ENCODE measurements at places on chromosomes 3 and 15. TPM values are rescaled to one million over a fixed set of nuclear protein-coding genes. Genes with fewer than 3 reads are reported as not detected.
A peak's percentile ranks its signal among the peaks of the same experiment; 100 is the strongest.

- no peak for DNase-seq
Observed at GRCh38 chr3:43795491-43795890, 104.8 kb downstream of the ABHD5 start.

Gene UBL7
- total RNA-seq = 35.8 TPM

DNA sequence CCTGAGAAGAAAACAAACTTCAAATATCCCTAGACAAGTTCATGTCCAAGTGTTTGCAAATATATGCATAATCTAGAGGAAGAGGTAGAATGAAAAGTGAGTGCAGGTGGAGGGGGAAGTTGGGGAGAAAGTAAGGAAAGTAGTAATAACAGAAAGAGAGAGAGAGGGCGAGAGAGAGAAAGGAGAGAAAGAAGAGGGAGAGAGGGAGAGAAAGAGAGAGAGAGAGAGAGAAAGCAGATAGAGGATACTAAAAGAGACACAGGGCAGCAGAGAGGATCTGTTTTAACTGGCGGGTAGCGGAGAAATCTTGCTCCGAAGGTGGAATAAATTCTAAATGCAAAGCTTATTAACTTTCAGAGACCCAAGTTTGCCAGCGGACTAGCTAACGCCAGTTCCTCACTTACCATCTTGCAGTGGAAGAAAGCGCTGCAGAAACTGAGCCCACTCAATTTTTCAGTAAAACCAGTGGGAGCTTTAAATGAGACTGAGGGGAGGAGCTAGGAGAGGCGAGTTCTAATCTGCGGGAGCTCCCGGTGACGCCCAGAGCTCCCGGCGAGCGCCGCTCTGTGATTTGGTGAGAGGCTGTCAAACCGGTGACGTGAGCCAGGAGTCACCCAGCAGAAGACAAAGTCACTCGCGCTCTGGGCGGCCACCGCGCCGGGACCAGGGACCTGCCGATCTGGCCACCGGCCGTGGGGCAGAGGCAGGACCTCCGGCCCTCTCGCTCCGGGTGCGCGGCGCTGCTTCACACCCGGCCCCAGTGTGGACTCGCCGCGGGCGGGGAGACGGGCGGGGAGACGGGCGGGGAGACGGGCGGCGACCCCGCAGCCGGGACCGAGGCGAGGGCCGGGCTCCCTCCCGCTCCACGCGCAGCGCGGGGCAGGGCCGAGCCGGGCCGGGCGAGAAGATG, at the start of gene GMNC:
Gene GMNC (minus strand): TSS at position 486 of the 910 bp plus-strand sequence. CDS start 79 bp downstream, at position 407.
- DNase-seq = peak; percentile 95

GRCh38 chr3:158743664-158744566, 11.7 kb upstream of the RARRES1 start:
- DNase-seq = no peak

- no peak for DNase-seq
Observed at GRCh38 chr15:90191344-90191687, 9.8 kb upstream of the SEMA4B start.

GRCh38 chr3:67804578-67804977, 150.2 kb upstream of the SUCLG2 start:
- no peak for DNase-seq

Gene SLC22A14
- total RNA-seq = 0.17 TPM

DNA sequence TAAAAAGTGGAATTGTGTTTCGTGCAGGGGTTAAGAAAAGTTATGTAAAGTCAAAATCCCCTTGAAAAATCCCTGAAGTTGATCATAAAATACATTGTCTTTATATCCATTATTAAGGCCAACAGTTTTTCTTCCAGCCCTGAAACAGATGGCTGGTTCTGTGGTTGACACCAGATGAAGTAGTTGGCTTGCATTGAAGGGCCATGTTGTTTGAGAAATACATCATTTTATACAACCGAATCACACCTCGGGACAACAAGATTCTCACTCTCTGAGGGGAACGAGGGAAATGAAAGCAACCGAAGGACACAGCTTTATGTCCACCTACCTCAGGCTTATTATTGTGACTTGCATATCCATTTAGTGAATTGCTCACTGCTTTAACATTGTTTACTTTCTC, 126.0 kb upstream of the MITF start:
- DNase-seq = no peak

- no peak for DNase-seq
Observed at GRCh38 chr3:115790759-115791158, 167.4 kb downstream of the GAP43 start.

DNA sequence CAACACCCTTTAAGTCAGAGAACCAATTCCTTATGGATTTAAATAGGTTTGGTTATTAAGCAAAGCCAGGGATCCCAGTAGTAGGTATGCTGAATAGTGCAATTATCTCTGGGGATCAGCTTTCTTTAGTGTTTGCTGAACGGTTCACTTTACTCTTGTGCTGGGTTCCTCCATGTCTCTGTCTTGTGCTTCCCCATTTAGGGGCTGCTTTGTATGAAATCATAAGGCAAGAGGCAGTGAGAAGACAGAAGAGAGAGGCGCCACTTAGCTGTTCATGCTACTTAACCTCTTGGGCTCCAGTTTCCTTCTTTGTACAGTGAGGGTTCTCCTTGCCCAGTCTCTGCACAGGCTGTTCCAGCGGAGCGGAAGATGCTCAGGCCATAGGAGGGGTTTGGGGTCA, 3.5 kb downstream of the ST6GAL1 start:
- DNase-seq = no peak

DNA sequence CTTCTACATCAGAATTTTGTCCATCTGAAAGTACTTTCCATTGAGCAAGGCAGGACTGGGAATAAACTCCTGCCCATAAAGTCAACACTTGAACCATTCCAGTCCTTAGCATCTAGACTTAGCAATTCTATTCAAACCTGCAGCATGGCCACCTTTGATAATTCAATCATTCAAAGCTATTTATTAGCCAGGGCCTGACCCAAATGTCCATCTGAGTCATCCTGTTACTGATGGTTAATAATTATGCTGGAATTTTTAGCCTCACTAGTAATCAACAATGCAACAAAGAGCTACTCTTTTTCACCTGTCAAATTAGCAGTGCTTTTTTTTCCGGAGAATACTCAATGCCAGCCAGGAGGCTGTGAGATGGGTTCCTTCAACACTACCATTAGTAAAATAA, 72.7 kb upstream of the SNRK start:
- DNase-seq = no peak

GRCh38 chr3:183946037-183946436, 61.4 kb upstream of the PARL start:
- no peak for DNase-seq

Gene CHRD
- 11.3 TPM for total RNA-seq

Gene SV2B
- 1.5 TPM for total RNA-seq

Gene CYP11A1
- total RNA-seq = 1.7 TPM

Gene SPSB4
- 9.7 TPM for total RNA-seq

GRCh38 chr3:173846584-173846983, 449.0 kb downstream of the NLGN1 start:
- no peak for DNase-seq

DNA sequence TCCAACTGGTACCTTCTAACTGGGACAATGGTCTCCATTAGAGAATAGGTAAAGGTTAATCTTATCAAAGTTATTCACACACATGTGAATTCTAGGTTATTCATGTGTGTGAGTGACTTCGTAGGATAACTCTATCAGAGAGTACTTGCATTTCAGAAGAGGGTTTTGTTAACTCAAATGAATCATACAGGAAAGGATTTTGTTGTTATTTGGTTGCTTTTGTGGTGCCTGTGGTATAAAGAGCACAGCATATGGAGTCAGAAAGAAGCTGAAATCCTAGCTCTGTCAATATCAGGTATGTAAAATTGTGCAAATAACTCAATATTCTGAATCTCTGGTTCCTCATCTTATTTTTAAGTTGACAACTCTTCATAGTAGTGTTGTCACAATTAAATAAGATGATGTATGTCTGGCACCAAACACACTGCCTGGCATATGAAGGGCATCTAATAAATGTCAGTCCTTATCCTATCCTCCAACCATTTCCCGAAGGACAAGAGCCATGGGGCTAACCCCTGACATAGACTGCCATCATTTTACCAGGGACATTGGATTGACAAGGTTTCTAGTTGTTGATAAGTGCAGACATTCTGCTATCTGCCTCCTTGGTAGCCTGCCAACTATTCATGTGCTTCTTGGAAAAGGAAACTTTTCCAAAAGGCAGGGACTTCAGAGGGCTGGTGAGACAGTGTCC, 48.7 kb upstream of the CMSS1 start:
- DNase-seq = no peak

Gene PLCB2
- total RNA-seq = 11.5 TPM

DNA sequence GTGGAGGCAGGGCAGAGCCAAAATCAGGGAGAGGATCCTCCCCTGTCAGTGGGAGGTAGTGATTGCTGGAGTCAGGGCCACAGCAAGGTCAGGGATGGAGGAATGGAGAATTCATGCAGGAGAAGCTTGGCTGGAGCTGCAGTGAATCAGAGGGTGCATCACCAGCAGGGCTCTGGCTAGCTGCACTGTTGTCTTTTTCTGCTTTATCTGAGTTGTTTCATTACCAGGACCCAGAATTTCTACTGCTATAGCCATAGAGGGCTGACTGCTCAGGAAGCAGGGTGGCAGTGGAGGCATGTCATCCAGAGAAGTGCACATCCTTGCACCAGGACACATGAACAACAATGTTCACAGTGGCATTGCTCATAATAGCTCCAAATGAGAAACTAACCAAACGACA, 113.5 kb upstream of the GALNT15 start:
- DNase-seq = peak; percentile 52

Gene TMEM266
- not detected for total RNA-seq

Gene SKOR1
- 0.17 TPM for total RNA-seq

GRCh38 chr15:31161951-31162350, 60.4 kb upstream of the TRPM1 start:
- DNase-seq = no peak

Gene FGF12
- 334 TPM for total RNA-seq

- DNase-seq = no peak
Observed at GRCh38 chr3:183895296-183895695, 10.6 kb upstream of the PARL start.

Gene GHSR
- not detected for total RNA-seq

Gene IL17RD
- 2.4 TPM for total RNA-seq

- DNase-seq = no peak
Observed at GRCh38 chr3:56219894-56220805, 248.1 kb downstream of the ERC2 start.

GRCh38 chr3:27642796-27643195, 79.3 kb downstream of the EOMES start:
- DNase-seq = no peak

GRCh38 chr15:99614749-99615288, 49.0 kb downstream of the MEF2A start:
- no peak for DNase-seq

Gene TMEM207
- total RNA-seq = not detected

GRCh38 chr15:43213466-43213865, 7.4 kb downstream of the EPB42 start:
- DNase-seq = no peak

Gene CPN2
- total RNA-seq = not detected

DNA sequence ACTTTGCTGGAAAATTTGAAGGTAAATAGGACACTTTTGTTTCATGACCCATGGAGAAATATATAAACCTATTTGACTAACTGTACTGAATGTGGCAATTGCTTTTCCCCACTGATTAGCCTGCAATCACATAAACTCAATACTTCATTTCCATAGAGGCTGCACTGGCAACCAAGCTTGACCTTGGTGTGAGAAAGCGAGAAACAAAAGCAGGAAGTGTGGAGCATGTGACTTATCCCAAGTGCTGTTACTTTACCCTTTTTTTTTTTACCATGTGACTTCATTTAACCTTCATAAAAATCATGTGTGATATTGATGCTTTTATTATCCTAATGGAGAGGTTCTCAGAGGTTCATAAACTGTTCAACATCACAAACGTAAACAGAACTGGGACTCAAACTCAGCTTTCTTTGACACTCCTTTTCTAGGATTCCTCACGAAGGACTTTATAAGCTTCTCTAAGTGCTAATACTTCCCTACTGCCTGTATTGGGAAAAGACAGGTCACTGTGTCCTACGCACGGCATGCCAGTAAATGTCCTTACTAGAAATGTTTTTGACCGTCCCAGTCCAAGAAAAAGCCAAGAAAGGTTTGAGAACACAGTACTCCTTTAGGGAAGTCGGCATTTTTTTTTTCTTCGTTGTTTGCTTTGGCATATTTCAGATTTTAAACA, 34.9 kb upstream of the ZNF385D start:
- DNase-seq = peak; percentile 34

- DNase-seq = no peak
Observed at GRCh38 chr15:44775953-44776352, 39.6 kb downstream of the TRIM69 start.

- no peak for DNase-seq
Observed at GRCh38 chr3:153094386-153094785, 67.6 kb upstream of the RAP2B start.

- DNase-seq = no peak
Observed at GRCh38 chr3:34298653-34299052, 500.2 kb downstream of the PDCD6IP start.

GRCh38 chr3:69313251-69313650, 72.6 kb downstream of the FRMD4B start:
- DNase-seq = no peak

Gene ANP32A
- total RNA-seq = 104 TPM

- no peak for DNase-seq
Observed at GRCh38 chr15:87816811-87817210, 439.7 kb downstream of the NTRK3 start.

GRCh38 chr15:50624616-50625168, 61.9 kb downstream of the TRPM7 start:
- DNase-seq = no peak

DNA sequence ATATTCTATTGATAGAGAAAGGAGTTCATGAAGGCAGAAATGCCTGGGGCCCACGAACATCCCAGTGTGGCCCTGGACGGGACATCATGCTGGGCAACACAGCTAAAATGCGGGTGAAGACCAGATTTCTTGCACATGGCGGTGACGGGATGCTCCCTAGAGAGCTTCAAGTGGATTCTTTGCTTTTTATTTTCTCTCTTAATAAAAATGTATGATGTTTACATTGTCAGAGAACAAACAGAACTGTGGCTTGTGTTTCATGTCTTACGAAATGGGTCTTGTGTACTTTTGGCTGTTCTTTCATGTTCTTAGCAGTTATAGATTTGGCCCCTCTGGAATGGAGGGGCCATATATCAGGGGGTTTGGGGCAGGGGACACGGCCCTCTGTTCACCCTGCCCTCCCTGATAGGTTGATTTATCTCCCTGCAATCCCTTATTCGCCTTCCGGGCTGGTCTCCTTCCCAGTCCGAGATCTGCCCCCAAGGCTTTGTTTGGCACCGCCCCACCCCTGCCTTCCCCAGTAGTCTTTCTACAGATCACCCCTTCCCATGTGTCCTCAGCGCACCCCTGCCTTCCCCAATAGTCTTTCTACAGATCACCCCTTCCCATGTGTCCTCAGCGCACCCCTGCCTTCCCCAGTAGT, 68.7 kb upstream of the CGNL1 start:
- no peak for DNase-seq

Gene OR5H2
- total RNA-seq = not detected

- DNase-seq = peak; percentile 12
Observed at GRCh38 chr15:67331676-67332075, 77.1 kb downstream of the IQCH start.

Gene ZNF80
- total RNA-seq = not detected

Gene CHRFAM7A
- total RNA-seq = 1.2 TPM

GRCh38 chr15:81880314-81880713, 165.5 kb downstream of the MEX3B start:
- no peak for DNase-seq

Gene GRK7
- total RNA-seq = not detected

Gene FXR1
- 246 TPM for total RNA-seq
